Fibroblast of skin of right quadriceps (primary cell): ENCODE measurements at places on chromosomes 5 and 9.

GRCh38 chr9:7976167-7976755, 176.7 kb upstream of the DMAC1 start:
- DNase-seq, result no peak

DNA sequence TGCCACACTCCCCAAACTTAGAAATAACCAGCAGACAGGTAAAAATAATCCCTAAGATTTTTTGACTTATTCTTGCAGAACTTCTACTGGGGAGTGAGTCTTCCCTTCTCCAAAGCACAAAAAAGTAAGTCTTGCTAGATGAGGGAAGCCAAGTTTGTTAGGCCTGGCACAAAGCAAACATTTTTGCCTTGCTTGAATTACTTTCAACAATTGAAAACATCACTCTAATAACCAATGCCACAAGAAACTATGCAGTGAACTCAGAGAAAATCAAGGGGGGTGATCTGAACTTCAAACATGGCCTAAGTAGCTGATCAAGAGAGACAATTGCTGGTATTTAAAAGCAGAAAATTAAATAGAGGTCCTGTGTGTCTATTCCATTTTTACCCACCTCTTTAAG, 123.6 kb upstream of the SLC1A3 start:
- no peak for DNase-seq

GRCh38 chr5:21649969-21650368, 1203.2 kb downstream of the CDH12 start:
- no peak for DNase-seq

- peak; percentile 22 for DNase-seq
Observed at GRCh38 chr5:135355169-135355568, 43.9 kb downstream of the MACROH2A1 start.

- no peak for DNase-seq
Observed at GRCh38 chr5:100828071-100828897, 74.8 kb downstream of the ST8SIA4 start.

DNA sequence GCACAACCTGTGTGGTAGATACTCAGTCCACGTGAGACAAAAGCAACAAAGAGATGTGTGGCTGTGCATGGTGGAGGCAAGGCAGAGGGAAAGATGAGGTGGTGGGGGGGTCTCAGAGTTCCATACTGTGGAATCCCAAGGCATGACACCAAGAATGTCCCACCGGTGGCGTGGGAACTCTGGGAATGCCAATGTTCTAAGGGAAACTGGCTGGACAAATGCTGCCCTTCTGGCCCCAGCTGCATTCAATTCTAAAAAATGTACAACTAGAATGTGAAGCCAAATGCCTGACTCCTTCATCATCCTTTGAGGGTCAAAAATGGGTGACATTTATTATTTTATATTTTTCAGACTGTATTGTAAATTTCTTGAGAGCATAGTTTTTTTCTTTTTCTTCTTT, 58.2 kb upstream of the EQTN start:
- no peak for DNase-seq

GRCh38 chr9:98874721-98875255, 67.3 kb downstream of the GALNT12 start:
- DNase-seq, result no peak

DNA sequence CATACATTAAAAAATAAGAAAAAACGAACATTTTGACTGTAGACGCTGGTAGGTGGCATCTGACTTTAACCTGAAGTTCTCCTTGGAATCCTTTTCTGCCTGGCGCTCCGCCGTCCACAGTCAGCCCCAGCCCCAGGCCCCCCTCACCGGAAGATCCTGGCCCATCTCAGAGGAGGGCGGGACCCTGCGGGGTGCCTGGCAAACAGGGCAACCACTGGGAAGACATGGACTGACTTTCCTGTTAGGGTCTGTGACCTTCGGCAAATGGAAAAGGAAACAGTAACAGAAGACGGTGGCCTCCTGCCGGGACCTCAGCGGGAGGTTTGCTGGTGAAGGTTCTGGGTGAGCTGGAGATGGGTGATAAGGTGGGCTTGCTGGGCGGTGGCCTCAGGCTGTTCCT, 11.7 kb upstream of the EGR1 start:
- DNase-seq, result no peak

DNA sequence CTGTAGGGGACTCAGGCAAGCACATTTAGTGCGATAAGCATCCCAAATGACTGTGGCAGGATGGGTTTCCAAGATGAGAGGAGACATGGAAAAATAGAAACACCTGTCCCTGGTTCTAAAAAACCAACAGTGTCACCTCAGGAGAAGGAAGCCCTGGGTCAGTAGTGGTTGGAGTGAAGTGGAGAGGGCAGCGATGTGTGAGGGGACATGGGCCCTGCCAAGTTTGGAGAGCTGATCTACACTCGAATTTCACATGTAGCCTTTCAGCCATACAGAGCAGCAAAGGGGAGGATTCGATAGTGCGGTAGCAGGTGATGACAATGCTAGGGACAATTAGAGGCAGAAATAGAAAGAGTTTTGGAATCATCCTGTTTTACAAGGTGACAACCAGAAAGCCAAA, 32.6 kb upstream of the LHX2 start:
- DNase-seq, result no peak

GRCh38 chr9:129906298-129906697, 71.0 kb downstream of the USP20 start:
- DNase-seq, result no peak

DNA sequence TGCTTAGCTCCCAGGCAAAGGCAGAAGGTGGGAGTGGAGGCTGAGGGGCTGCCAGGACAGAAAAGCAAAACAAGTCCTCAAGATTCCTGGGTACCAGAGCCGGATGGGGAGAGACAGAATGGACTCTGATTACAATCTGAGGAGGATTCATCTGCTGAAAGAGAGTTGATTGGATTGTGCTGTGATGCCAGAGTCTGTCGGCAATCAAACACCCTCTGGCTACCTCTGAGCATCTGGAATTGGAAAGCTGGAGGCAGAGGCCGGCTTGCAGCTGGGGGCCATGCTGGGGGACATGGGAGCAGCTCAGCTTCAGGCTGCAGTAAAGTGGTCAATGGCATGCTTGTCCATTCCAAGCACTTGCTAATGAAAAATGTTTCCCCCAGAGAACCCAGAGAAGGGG, 59.3 kb downstream of the ASTN2 start:
- DNase-seq, result no peak

- no peak for DNase-seq
Observed at GRCh38 chr9:137026828-137027227, 1.2 kb downstream of the ABCA2 start.

DNA sequence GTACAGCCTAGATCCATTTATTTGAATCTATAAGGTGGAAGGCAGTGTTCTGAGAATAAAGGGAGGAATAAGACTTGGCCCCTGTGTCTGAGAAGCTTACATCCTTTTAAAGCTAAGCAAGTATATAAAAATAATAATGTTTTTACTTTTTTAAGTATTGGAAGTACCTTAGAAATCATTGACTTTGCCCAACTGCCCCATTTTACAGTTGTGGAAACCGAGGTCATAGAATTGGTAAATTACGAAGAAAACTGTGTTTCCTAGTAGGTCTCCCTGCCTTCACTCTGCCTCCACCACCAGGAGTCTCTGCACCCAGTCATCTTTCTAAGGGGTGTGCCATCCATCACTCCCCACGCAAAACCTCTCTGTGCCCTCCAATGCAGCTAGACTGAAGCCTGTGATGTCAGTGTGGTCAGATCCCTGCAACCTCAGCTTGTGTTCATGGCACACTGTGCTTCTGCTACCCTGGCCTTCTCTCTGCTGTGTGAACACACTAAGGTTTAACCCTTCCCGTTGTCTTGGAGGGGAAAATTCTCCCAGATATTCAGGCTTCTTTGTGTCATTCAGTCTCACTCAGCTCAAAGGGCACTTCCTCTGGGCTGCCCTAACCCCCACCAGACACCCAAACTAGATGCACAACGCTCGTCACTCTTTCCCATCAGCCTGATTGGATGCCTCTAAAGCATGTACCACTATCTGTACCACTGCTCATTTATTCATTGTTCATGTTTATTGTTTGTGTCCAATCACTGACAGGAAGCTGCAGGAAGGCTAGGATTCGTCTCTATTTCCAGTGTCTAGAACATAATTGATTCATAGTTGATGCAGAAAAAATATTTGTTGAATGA, 18.2 kb downstream of the ADRB2 start:
- no peak for DNase-seq

DNA sequence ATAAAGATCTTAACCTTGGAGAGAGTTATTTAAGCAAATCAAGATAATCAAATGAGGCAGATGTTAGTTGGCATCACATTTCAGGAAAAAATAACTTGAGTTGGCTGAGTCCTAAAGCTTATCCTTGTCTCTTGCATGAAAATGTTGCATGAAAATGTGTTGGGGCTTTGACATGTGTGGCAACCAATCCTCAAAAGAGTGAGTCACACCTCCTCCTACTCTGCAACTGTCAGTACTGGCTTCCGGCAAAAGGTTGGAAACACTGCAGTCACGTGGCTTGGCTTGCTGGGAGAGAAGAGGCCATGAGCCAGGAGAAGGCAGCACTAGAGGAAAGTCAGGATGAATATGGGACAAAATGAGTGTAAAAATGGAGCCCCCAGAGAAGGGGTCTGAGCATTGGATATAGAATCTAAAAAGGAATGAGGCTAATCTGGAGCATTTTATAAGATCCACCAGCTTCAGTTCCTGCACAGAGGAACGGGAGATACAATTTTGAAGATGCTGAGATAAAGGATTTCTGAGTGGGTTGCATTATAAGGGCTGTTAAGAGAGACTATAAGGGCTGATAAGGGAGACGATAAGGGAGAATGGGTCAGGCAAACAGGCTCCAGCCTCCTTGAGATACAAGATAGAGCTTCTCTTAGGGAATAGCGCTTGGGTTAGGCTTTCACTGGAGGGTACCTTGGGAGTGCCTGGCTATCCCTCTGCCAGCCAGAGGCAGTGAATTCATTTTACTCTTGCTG, 43.1 kb downstream of the SPATA31D1 start:
- peak; percentile 56 for DNase-seq

DNA sequence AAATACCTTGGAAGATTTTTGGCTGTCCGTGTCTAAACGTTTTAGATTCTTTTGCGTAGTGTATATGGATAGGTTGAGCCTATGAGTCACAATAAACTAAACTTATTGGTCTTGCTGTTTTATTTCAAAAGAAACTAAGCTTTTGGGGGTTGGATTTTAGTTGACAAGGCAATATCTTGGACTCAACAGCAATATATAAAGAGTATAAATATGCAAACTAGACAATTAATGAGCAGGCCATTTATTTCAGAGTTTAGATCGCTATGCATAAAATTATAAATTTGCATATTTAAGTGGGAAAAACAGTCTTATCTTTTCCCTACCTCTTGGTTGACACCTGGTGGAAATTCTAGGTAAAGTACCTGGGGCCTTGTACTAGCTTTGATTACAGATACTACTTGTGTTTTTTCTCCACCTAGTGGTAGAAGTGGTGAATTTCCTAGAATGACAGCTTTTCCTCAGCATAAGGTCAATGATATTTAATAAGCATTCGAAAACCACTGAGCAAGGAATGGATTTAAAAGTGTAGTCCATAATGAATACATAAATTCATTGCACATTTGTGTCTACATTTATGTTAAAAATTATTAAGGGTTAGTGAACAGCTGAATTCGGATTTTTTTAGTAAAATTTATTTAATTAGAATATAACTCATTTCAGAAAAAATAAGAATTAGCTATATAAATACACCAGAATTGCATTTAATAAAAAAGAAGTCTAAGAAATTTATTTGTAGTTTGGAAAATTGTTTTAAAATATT, 1.7 kb upstream of the ARRDC3 start:
- peak; percentile 90 for DNase-seq

DNA sequence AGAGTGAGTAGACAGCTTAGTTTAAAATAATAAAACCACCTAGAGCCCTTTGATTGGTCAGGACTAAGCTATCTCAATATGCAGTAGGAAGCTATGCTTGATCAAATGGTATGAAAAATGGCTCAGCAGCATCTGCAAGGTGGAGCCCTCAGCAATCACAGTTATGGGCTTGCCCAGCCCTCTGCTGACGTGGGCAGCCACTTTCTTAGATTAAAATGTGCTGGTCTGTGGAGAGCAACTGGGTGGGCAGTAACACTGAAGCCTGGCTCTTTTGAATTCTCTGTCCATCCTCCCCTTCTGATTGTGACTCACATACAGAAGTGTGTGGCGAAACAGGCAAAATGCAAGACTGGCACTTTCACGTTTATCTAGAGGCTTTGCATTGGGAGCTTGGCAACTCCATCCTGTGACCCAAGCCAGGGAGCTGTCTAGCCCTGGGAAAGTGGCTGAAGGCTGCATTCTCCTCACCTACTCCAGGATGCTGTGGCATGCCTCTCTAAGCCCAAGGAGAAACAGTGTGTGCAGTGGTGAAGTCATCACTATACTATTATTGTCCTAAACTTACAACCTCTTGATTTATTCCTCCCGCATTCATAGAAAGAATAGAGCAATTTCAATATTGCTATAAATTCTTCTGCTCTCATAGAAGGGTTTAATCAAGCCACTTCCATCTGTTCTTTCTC, 61.1 kb downstream of the MED10 start:
- DNase-seq, result no peak

DNA sequence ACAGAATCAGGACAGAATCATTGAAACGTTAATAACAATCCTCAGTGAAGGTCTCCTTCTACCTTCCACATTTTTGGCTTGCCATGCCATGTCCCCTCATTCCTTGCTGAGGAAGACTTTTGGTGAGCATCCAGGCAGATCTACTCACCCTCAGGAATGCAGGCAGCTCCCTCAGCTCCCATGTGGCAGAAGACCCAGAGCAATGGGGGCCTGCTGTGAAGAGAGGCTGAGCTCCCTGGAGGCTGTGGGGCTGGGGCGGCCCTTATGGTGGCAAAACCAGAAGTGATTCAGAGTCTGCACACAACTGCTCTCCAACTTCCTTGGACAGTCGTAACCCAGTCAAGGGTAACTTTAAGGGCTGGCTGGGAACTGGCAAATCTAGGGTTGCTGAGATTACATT, 247.2 kb upstream of the EFNA5 start:
- DNase-seq, result peak; percentile 32

DNA sequence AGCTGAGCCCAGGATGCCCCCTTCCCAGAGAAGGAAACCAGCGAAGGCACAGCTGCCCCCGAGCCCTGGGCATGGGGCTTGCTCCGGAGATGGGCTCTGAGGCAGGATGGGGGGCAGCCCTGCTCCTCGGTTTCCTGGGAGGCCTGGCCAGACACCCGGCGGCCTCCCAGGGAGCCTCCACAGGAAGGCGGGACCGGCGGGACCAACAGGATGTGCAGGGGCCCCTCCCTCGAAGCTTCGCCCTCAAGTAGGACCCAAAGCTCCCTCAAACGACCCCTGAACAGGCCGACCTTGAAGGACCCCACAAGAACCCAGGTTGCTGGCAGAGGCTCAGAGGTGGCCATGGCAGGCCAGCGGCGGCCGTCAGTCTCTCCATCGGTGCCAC, 11.7 kb downstream of the EXD3 start:
- no peak for DNase-seq

DNA sequence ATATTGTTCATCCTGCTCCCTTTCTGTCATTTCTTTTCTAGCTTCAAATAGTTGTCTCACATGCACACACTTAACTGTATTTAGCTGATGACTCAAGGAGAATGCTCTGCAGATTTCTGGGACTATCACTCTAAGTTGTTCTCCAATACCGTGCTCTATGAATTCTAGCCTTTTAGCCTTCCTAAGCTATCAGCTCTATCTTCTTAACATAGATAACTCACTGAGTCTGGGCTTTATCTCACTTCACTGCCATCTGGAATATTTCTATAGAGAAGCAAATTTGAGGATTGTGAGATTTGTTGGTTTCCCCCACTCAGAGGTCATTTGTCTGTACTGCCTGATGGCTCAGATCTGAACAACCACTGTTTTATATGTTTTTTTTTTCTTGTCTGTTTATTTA, 369.7 kb downstream of the TUSC1 start:
- no peak for DNase-seq
